ENCODE measurements at places on chromosomes 5 and 9. TPM values are rescaled to one million over a fixed set of nuclear protein-coding genes. Genes with fewer than 3 reads are reported as not detected.

GRCh38 chr5:155268770-155269425 is 255.3 kb downstream of the KIF4B start:
- no peak for DNase-seq

DNA sequence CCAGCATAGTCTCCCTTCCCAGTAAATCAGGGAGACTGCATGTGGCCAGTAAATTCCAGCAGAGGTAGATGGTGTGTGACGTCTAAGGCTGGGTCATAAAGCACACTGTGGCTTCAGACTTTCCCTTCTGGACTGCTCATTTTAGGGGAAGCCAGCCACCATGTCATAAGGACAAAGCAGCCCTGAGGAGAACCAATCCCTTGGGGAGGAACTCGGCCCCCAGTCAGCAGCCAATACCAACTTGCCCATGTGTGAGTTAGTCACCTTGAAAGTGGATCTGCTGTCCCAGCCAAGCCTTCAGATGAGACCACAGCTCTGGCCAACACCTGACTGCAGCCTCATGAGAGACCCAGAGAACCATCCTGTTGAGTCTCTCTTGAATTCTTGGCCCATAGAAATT is 14.7 kb upstream of the NINJ1 start:
- DNase-seq, result no peak

DNA sequence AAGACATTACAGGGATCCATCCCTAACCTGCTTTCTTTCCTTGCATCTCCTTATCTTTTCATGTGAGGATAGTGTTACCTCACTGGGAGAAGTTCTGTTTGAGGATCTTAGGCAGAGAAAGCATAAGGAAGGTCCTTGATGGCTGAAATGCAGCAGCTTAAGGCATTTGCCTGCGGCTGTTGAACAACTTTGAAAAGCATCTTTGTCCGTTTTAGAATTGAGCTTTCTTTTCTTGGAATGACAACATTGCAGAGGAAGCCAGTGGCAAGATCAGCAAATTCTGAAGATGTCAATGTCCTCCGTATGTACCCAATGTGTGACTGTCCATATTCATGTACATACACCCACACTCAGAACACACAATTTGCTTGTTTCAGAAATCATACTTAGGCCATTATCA is 436.2 kb downstream of the GABRG2 start:
- no peak for DNase-seq

DNA sequence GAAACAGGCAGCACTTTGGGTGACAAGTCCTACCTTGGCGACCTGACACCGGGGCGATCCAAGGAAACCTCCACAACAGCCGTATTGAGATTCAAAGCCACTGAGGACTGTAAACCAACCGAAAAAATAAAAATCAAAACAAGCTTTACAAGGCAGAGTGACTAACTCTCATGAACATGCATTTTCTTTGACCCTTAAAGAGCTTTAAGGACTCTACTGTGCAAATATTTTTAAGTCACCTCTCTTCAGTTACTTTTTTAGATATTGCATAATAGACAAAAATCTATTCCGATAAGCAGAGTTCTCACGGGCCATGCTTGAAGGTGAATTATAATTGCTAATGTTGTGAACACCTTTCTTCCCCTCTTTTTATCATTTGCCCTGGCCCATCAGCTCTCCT is 38.3 kb downstream of the EQTN start:
- DNase-seq, result no peak

GRCh38 chr5:126055348-126055729 is 367.9 kb upstream of the GRAMD2B start:
- DNase-seq, result no peak

DNA sequence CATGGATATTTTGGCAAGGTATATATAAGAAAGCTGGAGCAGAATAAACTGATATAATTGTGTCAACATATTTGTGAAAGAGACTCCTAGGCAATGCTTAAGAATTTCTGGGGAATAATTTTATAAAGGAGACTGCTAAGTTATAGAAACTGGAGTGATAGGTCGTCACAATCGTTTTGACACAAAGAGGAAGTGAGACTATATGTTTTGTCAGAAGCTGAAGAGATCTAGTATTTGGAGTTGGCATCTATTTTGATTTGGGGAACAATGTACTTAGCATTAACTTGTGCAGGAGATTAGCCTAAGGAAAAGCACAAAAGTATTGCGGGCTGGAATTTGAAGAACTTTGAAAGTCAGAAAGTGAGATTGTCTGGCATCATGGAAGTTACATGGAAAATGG is 582.5 kb downstream of the TAF11L14 start:
- no peak for DNase-seq

GRCh38 chr5:173717959-173718358 is 101.5 kb upstream of the BOD1 start:
- DNase-seq, result no peak

- DNase-seq, result peak; percentile 91
Observed at GRCh38 chr9:73176450-73176875, 24.8 kb downstream of the ANXA1 start.

DNA sequence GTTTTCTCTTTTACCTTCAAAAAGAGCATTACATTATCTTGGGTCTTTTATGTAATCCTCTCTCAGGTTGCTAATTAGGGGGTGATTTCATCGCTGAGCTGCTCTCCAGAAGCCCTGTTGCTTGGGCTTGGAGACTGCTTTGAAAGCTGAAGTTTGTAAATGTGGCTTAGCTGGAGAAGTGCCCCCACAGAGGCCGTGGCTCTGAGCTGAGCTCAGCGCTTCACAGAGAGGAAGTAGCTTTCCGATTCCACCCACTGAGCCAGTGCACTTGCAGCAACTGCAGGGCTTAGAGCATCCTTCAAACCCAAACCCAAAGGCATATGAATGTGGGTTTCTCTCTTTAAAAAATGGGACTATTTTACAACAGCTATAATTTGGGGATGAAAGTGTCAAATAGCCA is 13.7 kb upstream of the NXNL2 start:
- DNase-seq, result no peak

DNA sequence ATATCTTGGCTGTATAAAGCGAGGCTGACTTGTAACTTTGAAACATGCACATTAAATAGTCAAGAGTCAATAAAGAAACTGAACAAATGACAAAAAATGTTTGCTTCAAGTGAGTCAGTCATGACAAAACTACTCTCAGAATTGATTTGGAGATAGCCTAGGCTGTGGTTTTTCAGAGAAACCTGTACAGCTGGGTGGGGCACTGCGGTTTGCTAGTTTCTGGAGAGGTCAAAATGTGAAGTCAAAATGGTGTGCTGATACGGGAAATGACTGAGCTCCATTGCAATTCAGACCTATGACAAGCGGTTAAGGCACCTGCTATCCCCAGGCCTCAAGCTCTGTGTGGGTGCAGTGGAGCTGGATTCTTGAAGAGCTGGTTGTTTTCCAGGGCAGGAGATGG is 10.3 kb upstream of the CD180 start:
- peak; percentile 95 for DNase-seq

The PHF24 gene
- not detected for total RNA-seq

The ACOT12 gene
- total RNA-seq, result not detected

The FSTL4 gene
- 0.36 TPM for total RNA-seq

The BHMT2 gene
- 1.2 TPM for total RNA-seq
